ENCODE measurements at places on chromosomes 5 and 9.
A peak's percentile ranks its signal among the peaks of the same experiment; 100 is the strongest.

DNA sequence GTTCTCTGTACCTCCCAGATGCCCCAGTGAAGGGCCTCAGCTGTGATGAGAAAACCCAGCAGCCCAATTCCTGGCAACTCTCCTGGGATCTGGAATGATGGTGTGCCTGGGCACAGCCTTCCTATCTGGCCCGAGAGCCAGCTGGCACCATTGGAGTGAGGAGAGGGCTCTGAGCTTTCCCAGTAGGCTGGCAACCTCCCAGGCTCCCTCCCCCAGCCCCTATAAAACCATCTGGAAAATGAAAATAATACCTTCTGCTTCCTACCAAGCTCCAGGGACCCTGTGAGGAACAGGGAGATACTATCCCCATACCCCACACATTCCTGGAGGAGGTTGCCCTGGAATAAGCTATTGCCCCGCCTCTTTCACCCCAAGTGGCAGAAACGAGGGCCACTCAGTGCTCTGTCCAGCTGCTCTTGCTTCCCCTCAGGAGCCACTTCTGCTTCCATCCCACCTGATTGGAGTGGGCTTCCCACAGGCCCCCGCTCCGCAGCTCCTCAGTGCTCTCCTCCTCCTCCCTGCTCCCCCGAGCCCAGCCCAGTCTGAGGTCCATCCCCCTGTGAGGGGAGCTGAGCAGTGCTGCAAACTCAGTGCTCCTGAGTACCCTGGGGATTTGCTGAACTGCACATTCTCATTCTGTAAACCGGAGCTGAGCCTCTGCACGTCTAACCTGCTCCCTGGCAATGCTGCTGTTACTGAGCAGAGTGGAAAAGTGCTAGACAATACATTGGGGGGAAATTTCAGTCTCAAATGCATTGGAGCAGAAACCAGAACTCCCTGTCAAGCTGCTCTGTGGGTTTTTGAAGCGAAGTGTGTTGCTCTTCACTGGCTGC lies 74.7 kb downstream of the THBS4 start:
- no peak for DNase-seq

DNA sequence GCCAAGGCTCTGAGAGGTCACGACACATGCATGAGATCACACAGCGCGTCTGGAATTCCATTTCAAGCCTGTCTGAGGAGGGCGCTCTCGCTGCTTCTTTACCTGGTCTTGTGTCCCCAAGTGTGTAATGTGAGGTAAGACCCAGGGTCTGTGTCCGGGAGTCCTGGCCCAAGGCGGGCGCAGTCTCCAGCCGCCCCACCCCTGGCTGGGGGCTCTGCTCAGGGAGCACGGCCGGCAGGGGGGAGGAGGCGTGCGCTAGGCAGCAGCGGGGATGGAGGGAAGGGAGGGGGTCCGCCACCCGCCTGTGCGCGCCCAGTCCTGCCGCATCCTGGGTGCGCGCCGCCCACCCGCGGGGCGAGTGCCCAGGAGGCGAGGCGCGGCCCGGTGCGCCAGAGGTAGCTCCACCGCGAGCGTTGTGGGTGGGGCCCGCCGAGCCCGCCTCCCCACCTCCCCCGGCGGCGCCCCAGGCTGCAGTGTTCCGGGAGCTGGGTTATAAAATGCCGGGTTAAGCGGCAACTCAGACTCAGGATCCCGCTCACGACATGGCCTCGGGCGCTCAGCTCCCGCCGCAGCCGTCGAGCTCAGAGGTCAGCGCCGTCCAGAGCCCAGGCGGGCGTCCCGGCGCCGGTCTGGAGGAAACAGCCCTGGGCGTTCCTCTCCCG lies at the start of gene CCNI2:
Gene CCNI2, plus strand, starts transcription at position 473 of the 662 bp plus-strand sequence. Its CDS starts 70 bp downstream, at position 543.
- peak; percentile 68 for DNase-seq

DNA sequence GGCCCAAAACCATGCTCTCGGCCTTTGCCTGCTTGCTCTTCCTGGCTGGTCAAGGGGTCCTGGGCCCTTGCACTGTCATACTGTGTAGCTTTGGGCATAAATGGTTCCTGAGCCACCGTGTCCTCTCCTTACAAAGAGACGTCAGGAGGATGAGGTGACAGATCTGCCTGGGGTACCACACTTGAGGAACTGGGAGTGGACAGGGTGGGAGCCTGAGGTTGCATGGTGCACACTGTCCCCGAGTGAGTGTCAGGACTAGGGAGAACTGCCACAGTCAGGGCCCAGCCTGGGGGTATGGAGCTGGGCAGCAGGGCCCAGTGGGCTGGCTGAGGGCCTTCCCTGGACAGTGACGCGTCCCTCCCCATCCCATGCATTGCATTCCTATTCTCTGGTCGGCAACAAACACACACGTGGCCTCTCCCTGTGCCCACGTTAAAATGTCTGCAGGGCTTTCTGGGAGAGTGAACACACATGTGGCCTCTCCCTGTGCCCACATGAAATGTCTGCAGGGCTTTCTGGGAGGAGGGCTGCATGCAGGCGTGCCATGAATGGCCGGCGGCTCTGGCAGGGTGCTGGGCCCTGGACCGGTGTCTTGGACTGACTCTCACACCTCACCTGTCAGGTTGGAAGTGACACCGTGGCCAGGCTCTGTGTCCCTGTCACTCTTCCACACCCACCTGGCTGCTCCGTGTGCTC lies 122.1 kb upstream of the COL5A1 start:
- DNase-seq, result no peak

GRCh38 chr9:136697821-136698526 lies 10.7 kb upstream of the AGPAT2 start:
- DNase-seq, result no peak

DNA sequence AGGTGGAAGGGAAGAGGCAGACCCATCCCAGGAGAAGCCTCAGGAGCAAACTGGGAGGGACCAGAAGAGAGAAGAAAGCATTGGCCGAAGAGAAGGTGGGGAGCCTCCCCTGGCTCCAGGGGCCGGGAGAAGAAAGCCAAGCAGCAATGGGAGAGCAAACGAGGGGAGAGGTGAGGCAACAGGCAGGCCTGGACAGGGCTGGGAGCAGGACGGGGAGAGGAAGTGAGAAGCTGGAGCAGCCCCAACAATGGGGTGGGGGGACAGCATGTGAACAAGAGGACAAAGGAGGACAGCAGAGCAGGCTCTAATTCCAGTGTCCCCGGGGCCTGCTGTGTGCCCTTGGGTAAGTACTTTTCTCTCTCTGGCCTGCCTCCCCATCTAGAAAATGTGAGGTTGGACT lies 115.3 kb downstream of the PSD2 start:
- no peak for DNase-seq

DNA sequence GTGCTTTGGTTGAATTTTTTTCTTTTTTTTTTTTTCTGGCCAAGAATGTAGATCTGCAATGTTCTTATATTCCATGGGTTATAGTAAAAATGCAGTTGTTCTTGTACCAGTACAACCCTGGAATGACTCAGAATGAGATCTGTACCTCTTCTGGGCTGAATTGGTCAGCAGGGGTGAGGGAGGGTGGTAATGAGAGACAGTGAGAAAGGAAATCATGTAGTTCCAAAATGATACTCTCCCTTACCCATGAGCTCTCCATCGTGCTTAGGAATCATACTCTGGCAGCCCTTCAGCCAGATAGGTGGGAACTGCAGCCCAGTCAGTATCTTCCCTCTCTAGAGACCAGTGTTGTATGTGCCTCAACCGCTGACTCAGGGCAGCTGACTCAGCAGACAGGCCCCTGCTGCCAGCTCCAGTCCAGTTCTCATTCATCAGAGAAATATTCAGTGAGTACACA lies 2.1 kb upstream of the GLIS3 start:
- no peak for DNase-seq

DNA sequence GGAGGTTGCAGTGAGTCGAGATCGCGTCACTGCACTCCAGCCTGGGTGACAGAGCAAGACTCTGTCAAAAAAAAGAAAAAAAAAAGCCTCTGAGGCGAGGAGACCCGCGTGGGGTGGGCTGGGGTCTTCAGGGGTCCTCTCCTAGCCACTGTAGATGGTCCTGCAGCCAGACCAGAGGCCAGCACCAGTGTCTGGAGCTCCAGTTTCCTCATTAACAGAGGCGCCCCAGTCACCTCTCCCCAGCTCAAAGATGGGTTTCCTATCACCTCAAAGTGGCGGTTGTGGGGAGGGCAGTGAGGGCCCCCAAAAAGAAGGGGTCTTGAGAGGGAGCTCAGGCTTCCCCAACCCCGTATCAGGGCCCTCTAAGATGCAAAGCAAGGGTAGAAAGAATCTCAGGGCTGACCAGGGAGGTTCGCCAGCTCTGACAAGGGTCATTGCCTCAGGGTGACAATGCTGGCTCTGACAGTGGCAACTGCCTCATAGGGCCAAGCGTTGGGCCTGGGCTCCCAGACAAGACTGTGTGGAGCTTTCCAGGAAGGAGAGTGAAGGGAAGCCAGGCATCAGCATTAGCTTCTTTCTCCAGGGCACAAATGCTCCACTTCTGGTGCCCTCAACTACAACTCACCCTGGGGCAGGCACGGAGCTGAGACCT lies 15.0 kb downstream of the STK10 start:
- no peak for DNase-seq

DNA sequence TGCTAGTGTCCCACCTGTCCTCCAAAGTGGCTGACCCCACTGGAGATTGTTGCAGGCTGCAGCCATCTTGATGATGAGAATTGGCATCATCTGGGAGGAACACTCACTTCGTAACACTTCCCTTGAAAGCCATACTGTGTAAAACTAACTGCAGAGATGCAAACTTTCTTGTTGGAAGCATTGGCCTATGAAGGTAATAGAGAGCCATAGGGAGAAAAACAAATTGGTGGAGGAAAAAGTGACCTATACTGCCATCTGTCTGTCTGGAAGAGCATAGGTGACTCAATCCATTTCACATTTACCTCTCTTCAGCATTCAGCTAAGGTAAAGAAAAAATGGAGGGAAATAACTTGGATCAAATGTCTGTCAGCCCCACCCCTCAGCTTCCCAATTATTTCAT lies 473.4 kb downstream of the NTRK2 start:
- DNase-seq, result no peak

- DNase-seq, result no peak
Measured at GRCh38 chr5:42628821-42629220, 127.8 kb upstream of the CCDC152 start.

DNA sequence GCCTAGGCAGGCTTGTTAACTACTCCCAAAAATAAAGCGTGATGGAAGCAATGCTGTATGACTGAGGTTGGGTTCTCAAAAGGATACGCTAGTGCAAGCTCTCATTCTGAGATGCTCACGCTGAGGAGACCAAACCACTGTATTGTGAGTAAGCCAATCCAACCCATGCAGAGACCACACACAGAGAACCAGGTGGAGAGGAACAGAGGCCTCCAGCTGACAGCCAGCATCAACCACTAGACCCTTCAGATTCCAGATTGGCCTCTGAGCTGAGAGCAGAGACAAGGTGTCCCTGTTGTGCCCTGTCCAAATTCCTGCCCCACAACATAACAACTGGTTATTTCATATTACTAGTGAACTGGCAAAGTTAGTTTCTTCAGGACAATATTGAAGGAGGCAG lies 4.5 kb downstream of the TSTD2 start:
- DNase-seq, result no peak

DNA sequence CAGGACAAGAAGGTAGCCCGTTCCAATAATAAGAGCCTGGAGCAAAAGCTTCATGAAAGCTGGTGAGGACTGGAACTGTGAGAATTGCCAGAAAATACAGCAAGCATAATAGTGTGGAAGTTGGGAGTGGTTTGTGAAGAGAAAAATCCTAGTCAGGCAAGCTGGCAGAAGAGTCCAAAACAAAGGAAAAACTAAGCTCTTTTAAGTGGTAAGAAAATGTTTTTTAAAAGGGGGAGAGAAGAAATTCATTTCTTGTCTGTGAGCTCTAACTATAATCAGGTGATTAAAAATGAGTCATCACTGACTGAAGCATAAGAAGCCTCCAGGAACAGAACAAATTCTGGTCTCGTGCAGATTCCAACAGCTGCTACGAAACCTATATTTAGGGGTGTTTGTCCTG lies 102.6 kb downstream of the CAAP1 start:
- DNase-seq, result no peak

DNA sequence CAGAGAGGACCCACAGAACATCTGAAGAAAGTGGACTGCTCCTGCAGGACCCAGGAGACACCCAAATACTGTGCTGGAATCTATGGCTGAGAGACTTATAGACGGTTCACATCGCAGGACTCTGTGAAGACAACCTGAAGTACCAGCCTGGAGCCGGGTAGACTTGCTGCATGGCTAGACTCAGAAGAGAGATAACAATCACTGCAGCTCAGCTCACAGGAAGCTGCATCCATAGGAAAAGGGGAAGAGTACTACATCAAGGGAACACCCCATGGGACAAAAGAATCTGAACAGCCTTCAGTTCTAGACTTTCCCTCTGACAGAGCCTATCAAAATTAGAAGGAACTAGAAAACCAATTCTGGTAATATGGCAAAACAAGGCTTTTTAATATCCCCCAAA lies 26.5 kb upstream of the TRIM36 start:
- DNase-seq, result no peak

DNA sequence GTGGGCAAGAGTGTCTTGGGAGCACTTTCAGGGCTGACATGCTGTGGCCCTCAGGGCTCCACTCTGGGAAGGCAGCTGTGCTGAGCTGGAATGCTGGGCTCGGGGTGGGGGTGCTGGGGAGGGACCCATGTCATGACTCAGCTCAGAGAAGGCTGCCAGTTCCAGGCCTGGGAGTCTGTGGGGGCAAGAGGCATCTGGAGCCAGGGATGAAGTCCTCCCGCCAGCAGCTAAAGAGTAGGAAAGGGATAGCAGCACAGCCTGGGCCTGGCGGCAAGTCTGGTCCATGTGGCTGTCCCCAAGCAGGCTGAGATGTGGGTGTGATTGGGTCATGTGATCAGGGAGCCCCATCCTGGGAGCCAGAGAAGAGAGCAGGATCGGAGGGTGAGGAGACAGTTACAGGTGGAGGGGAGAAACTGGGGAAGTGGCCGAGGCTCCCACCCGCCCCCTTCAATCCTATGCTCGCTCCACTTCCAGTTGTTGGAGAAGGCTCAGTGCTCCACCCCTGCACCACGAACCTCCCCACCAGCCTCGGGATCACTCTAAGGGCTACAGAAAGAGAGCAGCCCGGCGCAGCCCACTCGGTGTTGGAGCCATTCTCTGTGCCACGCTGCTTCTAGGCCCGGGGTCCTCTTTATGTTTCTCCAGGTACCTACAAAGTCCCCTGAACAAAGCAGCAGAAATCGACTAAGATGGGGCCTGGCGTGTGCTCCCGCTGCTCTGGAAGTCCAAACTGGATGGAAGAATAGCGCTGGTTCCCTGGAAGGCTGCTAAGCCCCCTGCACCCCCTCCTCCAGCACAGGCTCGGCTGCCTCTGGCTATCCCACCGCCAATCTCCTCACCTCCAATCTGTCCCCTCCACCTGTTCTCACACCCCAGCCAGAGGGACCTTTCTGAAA lies 12.0 kb downstream of the PDGFRB start:
- DNase-seq, result no peak

GRCh38 chr5:119410448-119411159 lies 41.7 kb upstream of the HSD17B4 start:
- no peak for DNase-seq

DNA sequence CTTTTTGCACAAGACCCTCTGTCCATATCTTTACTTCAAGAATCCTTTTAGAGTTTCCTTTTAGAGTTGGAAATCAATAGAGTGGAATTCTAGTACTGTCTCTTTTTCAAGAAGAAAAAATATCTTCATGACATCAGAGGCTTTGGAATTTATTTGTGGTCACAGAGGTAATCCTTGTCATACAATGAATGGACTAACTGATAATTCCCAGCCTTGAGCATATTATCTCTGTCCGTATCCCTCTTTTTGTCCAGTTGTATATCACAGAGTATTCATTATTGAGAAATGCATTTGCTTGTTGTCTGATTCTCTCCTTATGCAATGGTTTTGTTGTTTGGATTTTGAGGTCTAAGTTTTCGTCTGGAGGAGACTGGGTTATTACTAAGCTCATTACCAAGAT lies 82.0 kb upstream of the HAPLN1 start:
- no peak for DNase-seq

GRCh38 chr9:21110708-21111576 lies 30.7 kb downstream of the IFNW1 start:
- DNase-seq, result peak; percentile 71

All from left kidney (tissue), 8 donors.